ENCODE measurements at places on chromosomes 5 and 9.

DNA sequence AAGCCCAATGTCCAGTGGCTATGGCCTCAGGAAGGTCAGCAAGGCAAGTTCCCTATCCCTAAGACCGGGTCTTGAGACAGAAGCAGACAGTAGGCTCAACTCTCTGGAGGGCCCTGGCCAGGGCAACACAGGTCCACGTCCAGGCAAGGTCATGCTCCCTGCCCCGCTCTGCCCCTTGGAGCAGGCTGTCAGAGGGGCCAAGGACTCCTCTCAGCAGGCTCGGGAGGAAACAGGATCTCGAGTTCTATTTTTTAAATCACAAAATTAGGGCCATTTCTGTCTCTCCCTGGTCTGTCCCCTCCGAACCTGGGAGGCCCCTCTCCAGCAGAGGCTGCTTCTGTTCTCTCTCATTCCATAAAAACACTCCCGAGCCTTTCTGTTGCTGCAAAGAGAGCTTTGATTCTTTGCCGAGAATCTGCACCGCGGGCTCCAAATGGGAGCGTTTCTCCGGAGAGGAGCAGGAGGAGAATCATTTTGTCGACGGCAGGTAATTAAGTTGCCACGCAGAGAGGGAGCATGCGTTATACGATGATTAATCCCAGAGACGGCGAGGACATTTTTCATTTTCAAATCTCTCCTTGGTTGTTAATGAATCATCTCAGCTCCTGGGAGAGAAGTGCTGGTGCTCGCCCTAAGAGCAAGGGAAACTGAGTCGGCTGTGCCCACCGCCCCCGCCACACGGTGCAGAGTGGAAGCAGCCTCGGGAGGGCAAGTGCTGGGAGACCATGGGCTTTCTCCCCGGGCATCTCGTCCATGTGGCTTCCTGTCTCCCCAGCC lies 24.5 kb upstream of the FCN1 start:
- DNase-seq = no peak

DNA sequence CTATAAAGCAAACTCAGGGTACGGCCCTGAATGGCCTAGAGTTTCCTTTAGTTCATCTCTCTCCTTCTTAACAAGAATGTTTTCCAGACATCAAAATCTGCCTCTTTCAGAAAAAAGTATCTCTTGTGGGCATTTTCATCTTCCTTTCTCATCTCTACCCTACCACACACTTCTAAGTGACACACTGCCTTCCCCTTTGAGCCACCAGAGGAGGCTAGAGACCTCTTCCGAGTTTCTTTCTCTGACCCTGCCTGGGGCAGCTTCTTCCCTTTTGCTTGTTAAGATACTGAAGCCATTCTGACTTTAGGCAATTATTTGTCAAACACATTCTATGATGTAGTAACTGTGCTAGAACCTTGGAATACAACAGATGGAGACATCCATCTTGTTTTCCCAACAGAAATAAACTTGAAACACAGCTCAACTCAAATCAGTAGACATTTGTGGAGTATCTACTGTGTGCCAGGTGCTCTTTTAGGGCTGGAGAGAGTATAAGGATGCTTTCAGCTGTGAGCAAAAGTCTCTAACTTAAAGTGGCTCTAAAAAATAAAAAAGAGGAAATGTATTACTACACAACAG lies 8.6 kb upstream of the SV2C start:
- DNase-seq = no peak

DNA sequence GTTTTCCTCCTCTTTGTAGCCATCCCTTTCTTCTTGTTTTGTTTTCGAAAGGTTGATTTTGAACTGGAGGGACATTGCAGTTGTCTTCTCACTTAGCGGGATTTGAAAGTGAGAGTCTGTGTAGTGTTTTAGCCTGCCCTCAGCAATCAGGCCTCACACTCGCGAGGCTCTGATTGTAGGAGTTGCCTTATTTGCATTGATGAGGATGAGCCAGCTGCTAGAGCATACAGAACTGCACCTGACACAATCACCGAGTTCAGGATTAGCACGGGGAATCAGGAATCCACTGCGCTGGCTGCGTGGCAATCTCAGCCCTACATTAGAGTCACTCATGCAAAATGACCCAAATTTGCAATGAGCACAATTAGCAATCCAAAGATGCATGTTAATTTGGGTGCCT lies 122.5 kb upstream of the TMEM161B start:
- DNase-seq = no peak

GRCh38 chr9:16501726-16502125 lies 368.7 kb downstream of the BNC2 start:
- no peak for DNase-seq

GRCh38 chr5:177447066-177447610 lies 524 bp downstream of the PRR7 start:
- no peak for DNase-seq

DNA sequence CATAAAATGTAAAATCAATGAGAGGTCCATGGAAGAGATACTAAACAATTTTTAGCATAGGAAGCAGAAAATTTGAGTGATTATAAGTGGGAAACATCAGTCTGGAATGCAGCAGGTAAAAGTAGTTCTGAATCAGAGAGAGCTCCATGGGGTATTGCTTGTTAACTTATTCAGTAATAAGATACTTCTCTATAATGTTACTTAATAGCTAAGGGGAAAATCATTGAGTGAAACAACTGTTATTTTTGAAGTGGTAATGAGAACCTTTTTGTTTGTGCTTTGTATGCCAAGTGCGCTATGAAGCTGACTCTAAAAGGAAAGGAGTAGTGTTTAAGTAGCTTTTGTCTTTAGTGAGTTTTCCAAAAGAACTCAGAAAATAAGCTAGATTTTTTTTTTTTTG lies 95.2 kb downstream of the ERBIN start:
- DNase-seq = no peak

- DNase-seq = no peak
Observed at GRCh38 chr9:127887792-127888191, 10.3 kb upstream of the AK1 start.

- DNase-seq = no peak
Observed at GRCh38 chr9:106291786-106292185, 571.2 kb upstream of the ZNF462 start.

DNA sequence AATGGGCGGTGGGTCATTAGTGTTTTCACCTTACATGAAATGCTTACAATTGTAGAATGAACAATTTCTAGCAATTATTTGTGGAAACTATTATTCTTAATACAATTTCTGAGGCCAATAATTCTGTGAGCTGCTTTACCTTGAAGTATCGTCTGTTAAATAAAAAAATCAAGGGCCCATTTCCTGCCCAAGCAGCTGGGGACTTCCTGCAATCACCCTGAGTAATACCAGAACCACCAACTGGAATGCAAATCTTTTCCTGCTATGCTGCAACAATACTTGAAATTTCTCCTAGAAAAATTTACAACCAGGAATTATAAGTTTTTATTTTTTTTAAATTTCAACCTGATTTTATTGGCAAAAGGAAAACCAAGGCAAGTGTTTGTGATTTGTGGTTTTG lies 52.6 kb downstream of the ADAMTS16 start:
- DNase-seq = no peak

GRCh38 chr9:14924230-14925219 lies 14.3 kb upstream of the FREM1 start:
- no peak for DNase-seq

- no peak for DNase-seq
Observed at GRCh38 chr9:80191108-80191507, 619.3 kb downstream of the TLE4 start.

GRCh38 chr5:131749138-131749537 lies 47.7 kb downstream of the FNIP1 start:
- DNase-seq = no peak

DNA sequence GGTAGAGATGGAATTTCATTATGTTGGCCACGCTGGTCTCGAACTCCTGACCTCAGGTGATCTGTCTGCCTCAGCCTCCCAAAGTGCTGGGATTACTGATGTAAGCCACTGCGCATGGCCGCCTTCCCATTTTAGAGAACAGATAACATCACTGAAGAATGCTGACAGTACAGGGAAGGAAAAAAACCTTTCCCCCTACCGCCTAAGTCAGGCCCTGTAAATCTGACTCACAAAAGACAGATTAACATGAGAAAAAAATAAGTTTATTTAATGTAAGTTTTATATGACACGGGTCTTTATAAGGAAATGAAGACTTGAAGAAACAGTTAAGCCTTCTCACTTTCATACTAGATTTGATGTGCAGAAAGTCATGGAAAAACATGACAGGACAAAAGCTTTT lies 227.2 kb upstream of the ZNF608 start:
- no peak for DNase-seq

- no peak for DNase-seq
Observed at GRCh38 chr9:107530679-107531078, 41.1 kb upstream of the KLF4 start.

GRCh38 chr5:80067016-80067415 lies 31.9 kb downstream of the THBS4 start:
- DNase-seq = no peak

DNA sequence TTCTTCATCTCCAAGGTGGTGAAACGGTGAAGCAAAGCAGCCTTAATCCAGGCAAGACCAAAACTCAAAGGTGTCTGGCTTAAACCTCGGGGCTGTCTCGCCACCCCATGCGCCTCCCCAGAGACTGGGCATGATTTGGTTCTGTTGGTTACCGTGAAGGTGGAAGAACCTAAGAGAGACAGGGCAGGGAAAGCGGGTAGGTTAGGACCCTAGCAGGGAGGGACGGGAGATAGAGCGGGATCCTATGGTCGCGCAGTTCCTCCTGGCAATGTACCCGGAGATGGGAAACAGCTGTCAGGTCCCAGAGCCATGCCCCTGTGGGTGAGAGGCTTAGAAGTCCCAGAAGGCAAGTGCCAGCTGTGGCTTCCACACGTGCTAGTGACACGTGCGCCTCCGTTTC lies 418.3 kb upstream of the IRX1 start:
- DNase-seq = no peak

GRCh38 chr9:88831713-88832407 lies 159.4 kb upstream of the S1PR3 start:
- DNase-seq = no peak

DNA sequence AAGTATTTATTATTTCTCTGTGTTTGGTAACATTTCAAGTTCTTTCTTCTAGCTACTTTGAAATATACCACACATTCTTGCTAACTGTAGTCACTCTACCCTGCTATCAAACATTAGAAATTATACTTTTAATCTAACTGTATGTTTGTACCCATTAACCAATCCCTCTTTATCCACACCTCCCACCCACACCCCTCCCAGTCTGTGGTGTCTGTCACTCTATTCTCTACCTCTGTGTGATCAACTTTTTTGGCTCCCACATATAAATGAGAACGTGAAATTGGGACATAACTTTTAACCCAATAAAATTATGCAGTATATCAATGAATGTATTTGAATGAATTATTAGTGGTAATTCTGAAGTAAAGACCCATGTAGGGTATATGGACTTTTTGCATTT lies 79.7 kb downstream of the PBX3 start:
- DNase-seq = no peak

DNA sequence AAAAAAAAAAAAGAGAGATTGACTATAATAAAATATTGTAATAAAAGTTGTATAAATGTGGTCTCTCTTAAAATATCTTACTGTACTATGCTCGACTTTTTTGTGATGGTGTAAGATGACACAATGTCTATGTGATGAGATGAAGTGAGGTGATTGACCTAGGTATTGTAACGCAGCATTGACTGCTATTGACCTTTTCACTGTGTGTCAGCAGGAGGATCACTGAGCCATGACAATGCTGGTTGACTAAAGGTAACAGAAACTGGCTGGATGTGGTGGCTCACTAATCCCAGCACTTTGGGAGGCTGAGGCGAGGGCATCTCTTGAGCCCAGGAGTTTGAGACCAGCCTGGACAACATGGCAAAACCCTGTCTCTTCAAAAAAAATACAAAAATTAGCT lies 78.6 kb upstream of the MYO10 start:
- DNase-seq = no peak

DNA sequence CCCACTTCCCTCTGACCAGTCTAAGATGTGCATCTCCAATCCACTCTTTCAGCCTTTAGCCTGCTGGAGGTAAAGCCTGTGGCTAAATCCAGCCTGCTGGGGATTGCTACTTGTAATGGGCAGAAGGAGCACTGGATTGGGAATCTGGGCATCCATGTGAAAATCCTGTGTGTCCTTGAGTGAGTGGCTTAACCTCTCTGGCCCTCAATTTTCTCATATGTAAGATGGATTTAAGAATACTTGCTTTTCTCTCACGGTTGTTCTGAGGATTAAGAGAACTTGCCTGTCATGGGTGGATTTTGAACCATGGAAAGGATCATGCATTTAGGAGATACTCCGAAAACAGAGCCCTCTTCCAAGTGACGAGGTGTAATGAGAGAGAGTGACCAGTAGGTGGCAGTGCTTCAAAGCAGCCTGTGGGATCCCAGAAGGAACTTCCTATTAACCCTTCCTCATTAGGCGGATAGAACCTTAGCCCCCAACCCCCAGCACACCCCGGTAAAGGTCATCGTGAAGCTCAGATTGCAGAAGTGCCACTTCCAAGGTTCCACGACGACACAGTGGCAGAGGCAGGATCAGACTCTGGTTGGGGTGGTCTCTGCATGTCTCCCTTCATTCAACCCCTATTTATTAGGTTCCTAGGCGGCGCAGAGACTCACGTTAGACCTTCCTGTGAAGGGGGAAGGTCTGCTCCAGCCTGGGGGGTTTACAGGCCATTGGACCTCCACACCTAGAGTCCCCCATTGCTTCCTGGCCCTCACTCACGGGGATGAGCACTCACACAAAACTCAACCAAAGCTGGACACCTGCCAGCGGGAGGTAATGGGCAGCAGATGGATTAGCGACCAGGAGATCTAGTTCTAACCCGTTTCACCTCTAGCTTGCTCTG lies 68.7 kb upstream of the ZNF618 start:
- peak; percentile 19 for DNase-seq

- DNase-seq = no peak
Observed at GRCh38 chr5:23763170-23763569, 255.8 kb downstream of the PRDM9 start.

DNA sequence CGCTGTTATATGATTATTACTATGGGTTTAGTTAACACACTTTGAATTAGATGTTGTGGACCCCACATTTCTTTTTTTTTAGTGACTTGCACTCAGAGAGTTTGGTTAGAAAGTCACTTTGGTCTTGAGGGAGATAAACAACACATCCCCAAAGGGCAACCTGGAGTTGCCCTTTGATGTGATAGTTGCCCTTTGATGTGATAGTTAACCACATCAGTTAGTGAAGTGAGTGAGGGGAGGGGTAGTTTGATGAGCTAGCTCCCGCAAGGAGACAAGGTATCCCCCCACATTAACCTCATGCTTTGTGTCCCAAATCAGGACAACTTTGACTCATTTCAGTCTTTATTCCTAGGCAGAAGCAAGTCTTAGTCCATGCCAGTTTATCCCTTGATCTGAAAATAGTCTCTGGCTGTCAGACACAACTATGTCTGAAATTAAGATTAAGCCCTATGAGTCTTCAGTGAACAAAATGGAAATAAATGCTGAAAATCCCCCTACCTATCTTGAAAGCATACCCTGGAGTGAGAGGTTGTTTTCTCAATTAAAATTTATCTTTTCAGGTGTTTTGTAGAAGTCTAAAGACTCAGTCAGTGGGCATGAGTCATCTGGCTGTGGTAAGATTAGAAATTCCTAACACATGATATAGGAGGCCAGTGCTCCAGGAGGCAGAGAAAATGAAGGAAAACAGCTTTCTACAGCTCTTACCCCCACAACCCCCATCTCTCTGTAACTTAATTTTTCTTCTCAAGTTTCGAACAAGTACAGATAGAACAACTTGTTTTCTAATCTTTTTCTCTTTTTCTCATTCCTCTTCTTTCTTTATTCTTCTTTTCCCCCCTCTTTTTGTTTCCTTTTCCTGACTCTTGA lies 208.9 kb upstream of the DMRTA1 start:
- no peak for DNase-seq

GRCh38 chr5:33161421-33161820 lies 279.3 kb upstream of the TARS1 start:
- DNase-seq = no peak
